ENCODE measurements at places on chromosomes 1 and 21.
A peak's percentile ranks its signal among the peaks of the same experiment; 100 is the strongest.

DNA sequence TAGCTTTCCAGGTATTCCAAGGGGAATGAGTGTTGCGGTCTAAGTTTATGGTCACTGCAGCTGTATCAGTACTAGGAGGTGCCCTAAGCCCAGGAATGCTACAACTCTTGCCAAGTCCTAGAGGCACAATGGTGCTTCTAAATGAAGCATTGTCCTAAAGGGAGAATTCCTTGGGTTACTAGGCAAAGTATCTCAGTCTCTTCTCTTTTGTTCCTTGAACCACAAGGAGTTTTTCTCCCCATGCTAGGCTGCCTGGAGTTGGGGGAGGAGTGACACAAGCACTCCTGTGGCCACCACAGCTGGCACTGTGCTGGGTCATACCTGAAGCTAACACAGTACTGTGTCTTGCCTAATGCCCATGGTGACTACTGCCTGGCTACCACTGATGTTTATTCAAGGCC is 50.7 kb downstream of the KMO start:
- DNase-seq: no peak

- peak; percentile 63 for DNase-seq
Observed at GRCh38 chr1:119582801-119583200, 65.3 kb downstream of the ZNF697 start.

GRCh38 chr1:160007577-160008200 is 24.1 kb downstream of the PIGM start:
- no peak for DNase-seq

GRCh38 chr21:41901099-41901498 is 22.0 kb upstream of the PRDM15 start:
- DNase-seq: no peak
